Common myeloid progenitor, CD34-positive (primary cell): ENCODE measurements at places on chromosomes 7 and 10.

DNA sequence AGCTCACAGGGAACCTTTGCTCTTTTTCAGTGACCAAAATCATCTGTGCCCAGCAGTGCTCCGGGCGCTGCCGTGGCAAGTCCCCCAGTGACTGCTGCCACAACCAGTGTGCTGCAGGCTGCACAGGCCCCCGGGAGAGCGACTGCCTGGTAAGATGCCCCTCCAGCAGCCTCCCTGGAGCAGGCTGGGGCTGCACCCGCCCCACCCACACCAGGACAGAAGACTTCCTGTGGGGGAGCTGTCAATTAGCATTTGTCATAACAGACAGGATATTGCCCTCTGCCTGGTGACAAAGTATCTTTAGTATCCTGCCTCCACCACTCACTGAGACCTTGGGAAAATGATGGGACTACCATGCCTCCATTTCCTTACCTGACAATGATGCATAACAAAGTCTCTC is 133.7 kb downstream of the EGFR start:
- no peak overlapping the region for H3K27ac ChIP-seq
- H3K27me3 ChIP-seq = peaks cover 10% of the 10 kb centered on the region
- H3K4me3 ChIP-seq = no peak overlapping the region

DNA sequence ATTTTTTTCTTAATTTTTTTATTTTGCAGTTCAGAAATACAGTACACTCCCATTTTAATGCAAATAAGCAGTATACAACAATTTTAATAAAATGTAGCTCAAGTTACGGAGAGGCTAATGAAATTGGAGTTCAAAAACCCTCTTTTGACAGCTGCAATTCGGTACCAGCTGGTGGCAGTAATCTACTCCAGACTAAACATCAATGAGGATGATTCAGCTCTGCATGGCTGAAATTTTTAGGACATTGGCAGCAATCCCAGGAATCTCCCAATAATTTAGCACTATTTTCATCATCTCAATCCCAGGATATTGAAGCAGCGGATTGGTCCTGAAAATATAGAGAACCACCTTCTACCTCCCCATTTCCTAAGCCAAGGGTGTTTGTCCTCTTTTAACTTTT is 278.8 kb downstream of the CACNA2D1 start:
- H3K4me1 ChIP-seq = no peaks in the 10 kb centered on the region
- H3K36me3 ChIP-seq = no peaks in the 10 kb centered on the region
- DNase-seq = no peak
- no peak overlapping the region for H3K4me3 ChIP-seq

GRCh38 chr10:91787810-91788209 is 10.4 kb upstream of the TNKS2 start:
- H3K4me1 ChIP-seq = no peaks in the 10 kb centered on the region
- H3K27me3 ChIP-seq = no peaks in the 10 kb centered on the region
- H3K4me3 ChIP-seq = no peak overlapping the region
- no peaks in the 10 kb centered on the region for H3K36me3 ChIP-seq
- H3K27ac ChIP-seq = no peak overlapping the region
- DNase-seq = no peak

DNA sequence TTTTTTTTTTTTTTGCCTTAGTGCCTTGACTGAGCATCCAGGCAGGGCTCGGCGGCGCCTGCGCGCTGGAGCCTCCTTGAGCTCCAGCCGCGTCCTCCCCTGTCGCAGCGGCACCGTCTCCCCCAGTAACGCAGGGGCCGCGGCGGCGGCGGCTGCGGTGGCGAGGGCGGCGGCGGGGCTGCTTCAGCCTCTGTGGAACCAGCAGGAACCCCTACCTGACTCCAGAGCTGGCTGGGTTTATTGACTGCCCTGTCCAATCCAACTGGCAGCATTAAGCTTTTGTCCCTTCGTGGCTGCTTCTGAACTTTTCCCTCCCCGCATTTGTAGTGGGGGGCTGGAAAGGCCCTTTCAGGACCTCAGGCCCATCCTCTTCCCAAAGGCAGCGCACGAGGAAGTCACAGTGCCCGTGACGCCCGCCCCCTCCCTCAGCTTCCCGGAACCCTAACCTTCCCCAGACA is at the start of gene GPR85:
TSS of gene GPR85 (minus strand) at position 397 of the 458 bp plus-strand sequence. CDS start 2,106 bp downstream, outside the sequence.
- peak within 1 kb of the TSS; percentile 79 for H3K4me3 ChIP-seq
- H3K36me3 ChIP-seq = no peaks in the 10 kb centered on the region
- peaks cover 14% of the 10 kb centered on the region for H3K4me1 ChIP-seq
- peak; percentile 79 for DNase-seq
- H3K27me3 ChIP-seq = peaks cover 31% of the 10 kb centered on the region
- H3K27ac ChIP-seq = no peak within 1 kb of the TSS

- no peaks in the 10 kb centered on the region for H3K4me1 ChIP-seq
- no peaks in the 10 kb centered on the region for H3K27me3 ChIP-seq
- no peak overlapping the region for H3K27ac ChIP-seq
These were observed 819.8 kb downstream of the GATA3 start for GRCh38 chr10:8874268-8874667.

GRCh38 chr10:17229717-17229966 is 1.6 kb downstream of the VIM start:
- peaks cover 15% of the 10 kb centered on the region for H3K4me1 ChIP-seq
- no peaks in the 10 kb centered on the region for H3K27me3 ChIP-seq
- DNase-seq = no peak
- peak overlapping the region; percentile 94 for H3K27ac ChIP-seq

GRCh38 chr10:132909491-132910071 is 32.8 kb downstream of the CFAP46 start:
- no peaks in the 10 kb centered on the region for H3K27me3 ChIP-seq
- no peak for DNase-seq
- H3K27ac ChIP-seq = no peak overlapping the region

DNA sequence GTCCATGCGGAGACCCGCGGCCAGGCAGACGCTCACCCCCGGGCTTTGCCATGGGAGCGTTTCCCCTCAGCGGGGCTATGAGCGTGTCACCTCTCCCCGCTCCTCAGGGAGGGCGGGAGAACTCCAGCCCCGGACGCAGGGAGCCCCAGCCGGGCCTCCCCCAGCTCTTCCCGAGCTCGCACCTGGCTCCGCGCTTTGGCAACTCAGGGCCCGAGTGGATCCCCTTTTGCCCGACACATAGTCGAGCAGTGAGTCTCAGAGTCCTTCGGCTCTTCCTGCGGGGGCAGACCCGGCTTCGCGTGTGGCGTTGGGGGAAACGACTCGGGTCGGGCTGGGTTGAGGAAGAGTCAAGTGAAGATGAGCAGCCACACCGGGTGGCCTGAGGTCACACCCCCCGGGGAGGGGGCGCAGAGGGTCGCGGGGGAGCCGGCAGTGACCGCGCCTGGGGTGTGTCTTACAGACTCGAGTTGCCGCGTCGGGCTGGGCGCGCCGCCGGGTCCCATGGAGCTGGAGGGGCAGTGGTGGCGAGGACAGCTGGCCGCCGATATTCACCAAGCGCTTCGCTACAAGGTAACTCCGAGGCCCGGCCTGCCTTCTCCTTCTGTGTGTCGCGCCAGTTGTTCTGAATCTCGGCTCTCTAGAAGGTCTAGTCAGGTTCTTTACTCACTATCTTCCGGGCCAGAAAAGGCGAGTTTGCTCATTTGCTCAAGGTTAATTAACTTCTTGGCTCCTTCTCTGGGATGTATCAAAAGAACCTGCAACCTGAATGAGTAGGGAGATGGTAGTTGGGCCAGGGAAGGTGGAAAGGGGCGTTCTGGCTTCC is 721 bp downstream of the CCNJ start:
- H3K4me3 ChIP-seq = peak overlapping the region; percentile 79
- H3K27ac ChIP-seq = peak overlapping the region; percentile 89
- H3K4me1 ChIP-seq = peaks cover 3% of the 10 kb centered on the region

- H3K27ac ChIP-seq = no peak overlapping the region
- no peak for DNase-seq
- H3K36me3 ChIP-seq = no peaks in the 10 kb centered on the region
These were observed 156.5 kb downstream of the EXOC4 start for GRCh38 chr7:133409421-133409820.

- H3K27ac ChIP-seq = no peak overlapping the region
- H3K27me3 ChIP-seq = no peaks in the 10 kb centered on the region
- no peaks in the 10 kb centered on the region for H3K4me1 ChIP-seq
- no peaks in the 10 kb centered on the region for H3K36me3 ChIP-seq
- no peak overlapping the region for H3K4me3 ChIP-seq
These were observed 509.9 kb downstream of the PARD3 start for GRCh38 chr10:34305189-34305588.

- peaks cover 2% of the 10 kb centered on the region for H3K4me1 ChIP-seq
- H3K36me3 ChIP-seq = no peaks in the 10 kb centered on the region
- no peaks in the 10 kb centered on the region for H3K27me3 ChIP-seq
- H3K27ac ChIP-seq = no peak overlapping the region
- H3K4me3 ChIP-seq = no peak overlapping the region
These were observed 4.7 kb upstream of the WASHC2A start for GRCh38 chr10:50063100-50063499.

- H3K4me3 ChIP-seq = no peak overlapping the region
- no peak for DNase-seq
- no peaks in the 10 kb centered on the region for H3K27me3 ChIP-seq
- H3K36me3 ChIP-seq = no peaks in the 10 kb centered on the region
- no peak overlapping the region for H3K27ac ChIP-seq
- H3K4me1 ChIP-seq = peaks cover 8% of the 10 kb centered on the region
These were observed 282.8 kb upstream of the MGMT start for GRCh38 chr10:129184196-129184595.

GRCh38 chr10:75766106-75766505 is 334.7 kb downstream of the LRMDA start:
- no peaks in the 10 kb centered on the region for H3K36me3 ChIP-seq
- DNase-seq = peak; percentile 8
- H3K4me1 ChIP-seq = peaks cover 3% of the 10 kb centered on the region
- H3K4me3 ChIP-seq = no peak overlapping the region
- H3K27me3 ChIP-seq = no peaks in the 10 kb centered on the region

GRCh38 chr10:64103750-64104470 is 582.7 kb downstream of the REEP3 start:
- DNase-seq = no peak
- no peaks in the 10 kb centered on the region for H3K27me3 ChIP-seq
- no peak overlapping the region for H3K27ac ChIP-seq
- no peak overlapping the region for H3K4me3 ChIP-seq
- H3K36me3 ChIP-seq = no peaks in the 10 kb centered on the region
- no peaks in the 10 kb centered on the region for H3K4me1 ChIP-seq

- no peaks in the 10 kb centered on the region for H3K4me1 ChIP-seq
- H3K36me3 ChIP-seq = no peaks in the 10 kb centered on the region
- H3K27ac ChIP-seq = no peak overlapping the region
These were observed 60.5 kb downstream of the POM121L12 start for GRCh38 chr7:53095731-53096501.

- no peak overlapping the region for H3K4me3 ChIP-seq
- DNase-seq = no peak
- no peak overlapping the region for H3K27ac ChIP-seq
- no peaks in the 10 kb centered on the region for H3K27me3 ChIP-seq
- no peaks in the 10 kb centered on the region for H3K36me3 ChIP-seq
- no peaks in the 10 kb centered on the region for H3K4me1 ChIP-seq
These were observed 12.8 kb upstream of the ARID5B start for GRCh38 chr10:61888744-61889143.

DNA sequence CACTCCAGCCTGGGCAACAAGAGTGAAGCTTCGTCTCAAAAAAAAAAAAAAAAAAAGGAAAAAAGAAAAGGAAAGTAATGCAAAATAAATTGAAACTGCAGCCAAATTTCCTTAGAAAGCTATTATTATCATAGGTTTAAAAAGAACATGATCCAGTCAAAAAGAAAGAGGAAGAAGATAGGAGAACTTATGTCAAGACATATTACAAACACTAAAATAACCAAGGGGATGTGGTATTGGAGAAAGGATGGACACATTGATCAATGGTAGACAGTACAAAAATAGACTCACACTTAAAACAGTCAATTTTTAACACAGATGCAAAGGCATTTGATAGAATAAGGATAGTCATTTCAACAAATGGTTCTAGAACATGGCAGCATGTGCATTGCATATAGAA is 27.3 kb upstream of the PFKP start:
- H3K36me3 ChIP-seq = no peaks in the 10 kb centered on the region
- H3K4me1 ChIP-seq = peaks cover 2% of the 10 kb centered on the region
- no peak for DNase-seq

- no peaks in the 10 kb centered on the region for H3K4me1 ChIP-seq
- H3K27me3 ChIP-seq = peaks cover 63% of the 10 kb centered on the region
- no peak for DNase-seq
- H3K27ac ChIP-seq = no peak overlapping the region
These were observed 53.3 kb downstream of the CDHR3 start for GRCh38 chr7:106016331-106016730.

DNA sequence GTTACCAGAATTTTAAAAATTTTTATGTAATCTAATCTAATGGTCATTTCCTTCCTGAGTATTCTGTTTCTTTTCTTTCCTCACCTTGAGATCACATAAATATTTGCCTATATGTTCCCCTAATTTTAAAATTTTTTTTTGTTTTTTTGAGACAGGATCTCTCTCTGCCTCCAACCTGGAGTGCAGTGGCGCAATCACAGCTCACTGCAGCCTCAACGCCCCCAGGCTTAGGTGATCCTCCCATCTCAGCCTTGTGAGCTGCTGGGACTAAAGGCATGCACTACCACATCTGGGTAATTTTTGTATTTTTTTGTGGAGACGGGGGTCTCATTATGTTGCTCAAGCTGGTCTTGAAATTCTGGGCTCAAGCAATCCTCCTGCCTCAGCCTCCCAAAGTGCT is 4.1 kb upstream of the PROSER2 start:
- no peak for DNase-seq
- H3K27me3 ChIP-seq = no peaks in the 10 kb centered on the region
- H3K4me1 ChIP-seq = peaks cover 16% of the 10 kb centered on the region
- H3K27ac ChIP-seq = no peak overlapping the region

- no peaks in the 10 kb centered on the region for H3K27me3 ChIP-seq
- H3K4me3 ChIP-seq = no peak overlapping the region
- H3K36me3 ChIP-seq = no peaks in the 10 kb centered on the region
- H3K4me1 ChIP-seq = peaks cover 52% of the 10 kb centered on the region
These were observed 28.9 kb upstream of the TNRC18 start for GRCh38 chr7:5452470-5452899.

GRCh38 chr7:144720710-144721109 is 115.1 kb downstream of the TPK1 start:
- no peaks in the 10 kb centered on the region for H3K4me1 ChIP-seq
- H3K27me3 ChIP-seq = no peaks in the 10 kb centered on the region
- no peaks in the 10 kb centered on the region for H3K36me3 ChIP-seq
- H3K4me3 ChIP-seq = no peak overlapping the region
- no peak overlapping the region for H3K27ac ChIP-seq

DNA sequence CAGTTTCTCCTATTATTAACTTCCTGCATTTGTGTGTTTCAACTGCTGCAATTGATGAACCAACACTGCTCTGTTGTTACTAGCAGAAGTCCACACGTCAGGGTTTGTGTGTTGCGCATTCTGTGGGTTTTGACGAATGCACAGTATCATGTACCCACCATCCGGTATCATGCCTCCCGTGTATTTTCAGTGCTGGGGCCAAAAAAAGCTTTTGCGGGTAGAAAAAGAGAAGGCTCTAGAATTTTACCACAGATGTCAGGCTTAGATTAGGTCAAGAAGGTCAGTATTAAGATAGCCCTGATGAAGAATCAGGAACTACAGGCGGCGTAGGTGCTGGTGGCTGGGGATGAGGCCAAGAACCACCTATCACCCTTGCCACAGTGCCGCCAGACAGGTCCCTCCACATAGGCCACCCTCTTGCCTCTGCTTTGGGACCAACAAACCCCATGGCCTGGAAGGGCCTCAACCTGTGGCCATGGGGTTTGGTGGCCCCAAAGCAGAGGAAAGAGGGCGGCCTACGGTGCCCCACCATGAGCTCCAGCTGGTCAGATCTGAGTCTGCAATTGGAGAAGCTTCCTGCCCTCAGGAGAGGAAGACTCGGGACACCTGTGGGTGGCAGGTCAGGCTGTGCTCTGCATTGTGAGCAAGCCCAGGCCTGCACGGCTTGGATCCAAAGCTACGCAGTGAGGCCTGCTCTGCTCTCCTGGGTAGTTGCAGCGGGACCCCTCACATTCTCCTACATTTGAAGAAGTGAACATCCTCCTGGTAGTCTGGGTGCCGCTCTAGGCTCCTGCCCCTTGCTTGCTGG is 71.9 kb downstream of the MKI67 start:
- no peak overlapping the region for H3K4me3 ChIP-seq
- H3K36me3 ChIP-seq = peaks cover 85% of the 10 kb centered on the region
- H3K27me3 ChIP-seq = no peaks in the 10 kb centered on the region
- no peak overlapping the region for H3K27ac ChIP-seq
- H3K4me1 ChIP-seq = peaks cover 23% of the 10 kb centered on the region
